ENCODE measurements at places on chromosomes 7 and 10. TPM values are rescaled to one million over a fixed set of nuclear protein-coding genes. Genes with fewer than 3 reads are reported as not detected.

DNA sequence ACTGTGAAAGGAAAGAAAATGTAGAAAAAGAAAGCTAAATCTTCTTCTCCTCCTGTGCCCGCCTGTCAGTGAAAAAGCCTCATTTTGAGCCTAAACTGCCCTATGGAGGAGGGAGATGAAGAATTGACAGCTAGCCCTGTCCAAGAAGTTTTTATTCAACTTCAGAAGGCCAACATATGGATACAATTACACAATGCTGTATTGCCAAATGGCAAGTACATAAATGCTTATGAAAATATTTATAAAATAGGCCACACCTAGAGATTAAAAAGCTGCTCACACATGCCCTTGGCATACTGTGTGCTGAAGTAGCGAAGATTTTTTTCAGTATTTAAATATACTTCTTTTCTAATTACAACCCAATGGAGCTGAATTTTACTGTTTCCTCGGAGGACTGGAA is 65.1 kb upstream of the NEBL start:
- no peaks in the 10 kb centered on the region for H3K36me3 ChIP-seq
- H3K27me3 ChIP-seq = no peaks in the 10 kb centered on the region
- no peak overlapping the region for H3K4me3 ChIP-seq
- H3K27ac ChIP-seq = no peak overlapping the region

GRCh38 chr7:112056409-112056808 is 149.8 kb downstream of the DOCK4 start:
- no peaks in the 10 kb centered on the region for H3K36me3 ChIP-seq
- H3K4me3 ChIP-seq = no peak overlapping the region
- no peaks in the 10 kb centered on the region for H3K4me1 ChIP-seq
- H3K27ac ChIP-seq = no peak overlapping the region
- DNase-seq = no peak

DNA sequence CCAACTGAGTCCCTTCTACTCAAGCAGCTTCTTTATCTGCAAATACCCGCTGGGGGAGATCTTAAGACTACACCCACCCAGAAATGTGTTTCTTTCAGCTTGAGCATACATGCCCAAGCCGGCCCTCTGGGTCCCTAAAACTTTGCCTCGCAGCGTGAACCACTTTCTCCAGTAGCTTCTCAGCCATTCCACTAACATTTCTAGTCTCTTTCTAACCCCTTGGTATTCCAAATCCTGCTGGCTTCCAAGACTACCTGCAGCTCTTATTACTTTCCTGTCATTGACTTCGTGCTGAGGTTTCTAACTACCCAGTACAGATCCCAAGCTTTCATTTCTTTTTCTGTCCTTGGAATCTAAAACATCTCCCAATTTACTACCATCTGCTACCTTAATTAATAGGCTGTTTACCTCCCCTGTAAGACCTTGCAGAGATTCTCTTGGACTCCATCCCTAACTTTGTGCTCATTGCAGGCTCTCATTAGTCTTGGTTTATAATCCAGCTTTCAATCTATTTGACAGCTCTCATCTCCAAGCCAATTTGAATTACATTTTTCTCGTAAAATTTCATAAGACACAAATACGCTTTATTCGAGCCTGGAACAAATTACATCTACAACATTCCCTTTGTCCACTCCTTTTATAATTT is 153.6 kb downstream of the FGFR2 start:
- H3K36me3 ChIP-seq = no peaks in the 10 kb centered on the region
- DNase-seq = no peak
- no peaks in the 10 kb centered on the region for H3K27me3 ChIP-seq
- H3K4me3 ChIP-seq = no peak overlapping the region

DNA sequence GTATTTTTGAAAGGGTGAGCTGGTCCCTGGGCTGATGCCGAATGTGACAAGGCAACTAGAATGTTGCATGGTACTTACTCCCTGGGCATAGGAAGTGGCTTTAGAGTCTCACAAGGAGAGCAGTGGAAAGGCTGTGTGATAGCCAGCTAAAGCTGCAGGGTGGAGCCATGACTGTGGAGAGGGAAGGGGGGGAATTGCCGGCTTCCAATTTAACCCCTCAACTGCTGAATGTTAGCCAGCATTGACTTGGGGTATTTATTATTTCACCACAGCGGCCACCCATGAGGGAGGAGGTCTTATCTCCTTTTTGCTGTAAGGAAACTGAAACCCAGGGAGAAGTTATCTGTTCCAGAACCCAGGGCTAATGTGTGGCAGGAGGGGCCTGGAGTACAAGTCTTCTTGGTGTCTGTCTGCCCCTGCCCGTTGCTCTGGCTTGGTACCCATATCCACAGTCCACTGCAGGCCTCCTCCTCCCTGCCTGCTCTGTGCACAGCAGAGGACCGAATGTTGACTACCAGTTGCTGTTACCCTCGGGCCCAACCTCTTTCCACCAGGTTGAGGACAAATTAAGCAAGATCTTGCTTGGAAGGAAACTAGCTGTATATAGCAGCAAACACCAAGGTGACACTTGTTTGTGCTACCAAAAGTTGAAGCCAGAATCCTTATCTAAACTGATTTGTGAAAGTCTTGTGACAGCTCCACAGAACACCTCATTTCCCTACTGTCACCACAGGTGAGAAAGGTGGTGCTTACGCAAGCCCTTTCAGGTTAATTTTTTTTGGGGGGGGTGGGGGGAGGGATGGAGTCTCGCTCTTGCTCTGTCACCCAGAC is 37.6 kb downstream of the WBP1L start:
- H3K4me3 ChIP-seq = no peak overlapping the region
- peak overlapping the region; percentile 87 for H3K27ac ChIP-seq
- no peak for DNase-seq
- H3K36me3 ChIP-seq = no peaks in the 10 kb centered on the region

Gene CRPPA
- 1.9 TPM for total RNA-seq

Gene AOAH
- 13.3 TPM for total RNA-seq

Gene GSTK1
- total RNA-seq = 242 TPM

Data from breast epithelium (tissue), 4 donors.